Osteocyte (in vitro differentiated cells): ENCODE measurements at places on chromosomes 7 and 10. TPM values are rescaled to one million over a fixed set of nuclear protein-coding genes. Genes with fewer than 3 reads are reported as not detected.

- DNase-seq: no peak
These were observed 334.8 kb upstream of the SHH start for GRCh38 chr7:156147104-156147503.

DNA sequence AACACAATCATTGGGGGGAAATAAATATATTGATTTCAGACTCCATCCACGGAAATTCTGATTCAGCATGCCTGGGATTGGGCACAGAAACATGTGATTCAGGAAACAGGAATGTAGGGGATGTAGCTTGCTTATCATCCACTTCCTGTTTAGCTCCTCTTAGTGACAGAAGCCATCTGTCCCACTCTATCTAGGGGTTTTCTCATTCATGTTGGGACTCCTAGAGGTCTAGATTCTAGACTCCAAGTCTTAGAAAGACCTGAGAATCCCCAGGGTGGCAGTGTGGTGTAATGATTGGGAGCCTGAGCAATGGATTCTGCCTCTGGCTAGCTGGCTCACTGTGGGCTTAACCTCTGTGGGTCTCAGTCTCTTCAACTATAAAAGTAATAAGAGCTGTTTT lies 67.9 kb downstream of the CDK1 start:
- DNase-seq: no peak

- peak; percentile 88 for DNase-seq
These were observed 50.2 kb downstream of the TFAM start for GRCh38 chr10:58435297-58435985.

GRCh38 chr10:15238555-15239335 lies 70.3 kb upstream of the NMT2 start:
- DNase-seq: no peak

ARMC10 gene
- total RNA-seq: 28.5 and 29.3 TPM in 2 replicates

HOXA2 gene
- not detected in 2 replicates for total RNA-seq

DNA sequence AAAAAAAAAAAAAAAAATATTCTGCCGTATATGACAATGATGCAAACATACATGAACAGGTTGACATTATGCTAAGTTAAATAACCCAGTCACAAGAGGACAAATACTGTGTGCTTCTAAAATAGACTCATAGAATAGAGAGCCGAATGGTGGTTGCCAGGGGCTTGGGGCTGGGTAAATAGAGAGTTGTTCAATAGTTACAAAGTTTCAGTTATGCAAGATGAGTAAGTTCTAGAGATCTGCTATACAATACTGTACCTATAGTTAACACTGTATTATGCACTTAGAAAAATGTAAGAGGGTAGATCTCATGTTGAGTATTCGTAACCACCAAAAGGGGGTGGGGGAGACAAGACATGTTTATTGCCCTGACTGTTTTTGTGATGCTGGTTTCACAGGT lies 77.1 kb upstream of the GNAI1 start:
- no peak for DNase-seq

GRCh38 chr7:148927123-148928045 lies 43.3 kb upstream of the EZH2 start:
- no peak for DNase-seq

DNA sequence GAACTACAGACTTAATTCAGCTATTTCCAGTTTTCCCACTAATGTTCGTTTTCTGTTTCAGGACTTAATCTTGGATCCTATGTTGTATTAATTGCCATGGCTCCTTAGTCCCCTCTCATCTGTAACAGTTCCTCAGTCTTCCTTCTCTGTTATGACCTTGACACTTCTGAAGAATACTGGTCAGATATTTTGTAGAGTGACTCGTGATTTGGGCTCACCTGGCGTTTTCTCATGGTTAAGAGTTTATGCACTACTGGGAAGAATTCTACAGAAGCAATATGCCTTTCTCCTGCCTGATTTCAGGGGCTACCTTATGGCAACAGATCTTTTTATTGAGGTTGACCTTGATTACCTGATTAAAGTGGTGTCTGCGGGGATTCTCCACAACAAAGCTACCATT lies 239.4 kb downstream of the CHCHD3 start:
- DNase-seq: no peak

EPDR1 gene
- 14.6 and 16.6 TPM in 2 replicates for total RNA-seq

ATOH7 gene
- total RNA-seq: not detected in 2 replicates

DNA sequence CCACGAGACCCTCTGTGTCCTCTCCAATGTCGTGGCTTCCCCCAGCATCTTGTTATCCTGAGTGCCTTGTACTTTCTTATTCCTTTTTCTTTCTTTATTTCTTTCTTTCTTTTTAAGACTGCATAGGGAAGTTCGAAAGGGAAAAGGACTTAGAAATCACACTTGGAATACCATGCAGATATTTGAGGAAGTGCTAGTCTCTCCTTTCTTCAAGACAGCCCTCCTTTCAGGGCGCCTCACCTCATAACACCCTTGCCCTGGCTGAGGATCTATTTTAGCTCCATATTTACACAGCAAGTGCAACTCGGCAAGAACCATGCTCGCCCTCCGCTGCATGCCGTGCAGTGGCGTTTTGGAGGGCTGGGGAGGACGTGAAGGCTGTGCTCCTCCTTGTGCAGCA lies 232.3 kb upstream of the GLI3 start:
- DNase-seq: no peak

TRIL gene
- 3.5 and 4.0 TPM in 2 replicates for total RNA-seq

IQUB gene
- total RNA-seq: 0.26 and 0.32 TPM in 2 replicates
